ENCODE measurements at places on chromosomes 1 and 21.

DNA sequence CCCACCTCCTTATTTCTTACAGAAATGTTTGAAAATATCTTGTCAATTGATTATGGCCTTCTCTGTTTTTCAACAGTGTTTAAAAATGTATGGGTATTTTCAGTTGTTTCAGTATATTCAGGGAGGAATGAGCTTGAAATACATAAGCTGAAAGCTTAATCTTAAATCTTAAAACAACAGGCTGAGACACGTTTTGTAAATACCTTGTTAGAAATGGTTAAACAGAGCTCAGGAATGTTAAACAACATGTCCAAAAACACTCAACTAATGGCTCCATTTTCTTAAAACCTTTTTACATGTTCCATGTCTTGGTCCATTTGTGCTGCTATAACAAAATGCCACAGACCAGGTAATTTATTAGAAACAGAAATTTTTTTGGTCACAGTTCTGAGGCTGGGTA lies 953.8 kb upstream of the ADGRL2 start:
- no peak for DNase-seq

- DNase-seq, result no peak
Observed at GRCh38 chr1:44118682-44119081, at the start of gene KLF17. KLF17 (plus strand) TSS chr1:44118821; CDS start chr1:44118908, 87 bp downstream.

DNA sequence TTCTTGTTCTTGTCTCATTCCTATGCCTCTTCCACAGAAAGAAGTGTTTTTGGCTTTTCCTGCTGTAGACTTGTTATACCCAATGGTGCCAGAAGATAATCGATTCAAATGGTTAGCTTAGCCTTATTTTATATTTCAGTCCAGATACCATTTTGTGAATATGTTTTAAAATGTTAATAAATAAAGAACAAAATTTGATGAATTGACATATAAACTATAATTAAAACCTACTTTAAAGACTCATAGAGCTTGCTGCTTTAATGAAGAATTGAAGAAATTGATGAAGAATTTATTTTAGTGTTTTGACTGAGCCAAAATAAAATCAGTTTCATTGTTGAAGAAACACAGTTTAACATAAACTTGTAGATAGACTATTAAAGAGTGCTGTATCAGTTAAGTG lies 152.8 kb downstream of the MAGI3 start:
- no peak for DNase-seq

DNA sequence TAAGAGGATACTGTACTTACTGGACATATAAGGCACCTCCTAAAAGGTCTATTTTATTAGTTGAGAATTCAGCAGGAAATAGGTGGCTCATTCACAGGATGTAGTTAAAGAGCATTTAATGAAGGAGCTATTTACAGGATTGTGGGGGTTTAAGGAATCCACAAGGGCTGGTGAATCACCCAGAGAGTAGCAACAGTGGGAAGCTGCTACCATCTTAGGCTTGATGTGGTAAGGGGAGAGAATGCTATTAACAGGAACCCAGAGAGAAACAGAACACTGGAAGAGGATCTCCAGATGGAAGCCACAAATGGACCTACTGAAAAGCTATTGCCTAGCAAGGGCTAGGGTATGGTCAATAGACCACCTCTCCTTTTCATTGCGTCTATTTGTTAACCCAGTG lies 52.0 kb upstream of the COL11A1 start:
- DNase-seq, result no peak

DNA sequence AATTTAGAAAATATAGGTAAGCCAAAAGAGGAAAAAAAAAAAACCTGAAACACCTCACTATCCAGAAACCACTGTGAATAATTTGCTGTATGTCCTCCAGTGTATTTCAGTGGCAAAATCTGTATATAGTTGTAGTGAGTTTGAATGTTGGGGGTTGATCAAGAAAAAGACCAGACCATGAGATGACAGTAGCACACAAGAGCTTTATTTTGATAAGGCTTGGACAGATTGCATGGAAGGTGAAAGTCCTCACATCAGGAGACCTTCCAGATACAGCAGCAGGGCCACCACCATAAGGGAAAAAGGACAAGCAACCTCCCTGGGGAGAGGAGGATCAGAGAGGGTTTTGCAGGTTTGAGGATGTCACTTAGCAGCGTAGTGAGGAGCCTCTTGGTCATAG lies 16.2 kb upstream of the C1orf115 start:
- DNase-seq, result no peak

- no peak for DNase-seq
Observed at GRCh38 chr1:117678246-117678977, 72.6 kb downstream of the TENT5C start.

DNA sequence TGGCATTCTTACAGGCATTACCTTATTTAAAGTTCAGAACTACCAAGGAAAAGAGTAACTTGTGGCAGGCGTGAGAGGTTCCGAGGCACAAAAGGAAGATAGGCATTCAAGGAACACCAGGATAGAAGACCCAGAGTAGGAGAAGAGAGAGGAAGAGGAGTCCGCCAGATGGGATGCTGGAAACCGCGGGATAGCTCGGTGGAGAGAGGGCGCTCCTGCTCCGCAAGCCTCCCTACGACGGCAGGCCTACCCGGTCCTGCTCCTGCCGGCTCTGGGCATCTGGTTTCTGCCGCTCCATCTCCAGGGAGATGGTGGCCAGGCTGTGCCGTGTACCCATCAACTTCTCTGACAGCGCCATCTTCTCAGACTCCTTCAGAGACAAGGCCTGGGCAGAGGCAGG lies 5.4 kb upstream of the NBPF1 start:
- DNase-seq, result no peak

- peak; percentile 22 for DNase-seq
Observed at GRCh38 chr1:116415699-116416533, 42.9 kb downstream of the ATP1A1 start.

GRCh38 chr1:26166719-26167281 lies 2.0 kb downstream of the C1orf232 start:
- DNase-seq, result no peak

GRCh38 chr1:119859647-119860046 lies 36.7 kb downstream of the ADAM30 start:
- no peak for DNase-seq

- no peak for DNase-seq
Observed at GRCh38 chr1:6491081-6491449, 402 bp downstream of the PLEKHG5 start.

DNA sequence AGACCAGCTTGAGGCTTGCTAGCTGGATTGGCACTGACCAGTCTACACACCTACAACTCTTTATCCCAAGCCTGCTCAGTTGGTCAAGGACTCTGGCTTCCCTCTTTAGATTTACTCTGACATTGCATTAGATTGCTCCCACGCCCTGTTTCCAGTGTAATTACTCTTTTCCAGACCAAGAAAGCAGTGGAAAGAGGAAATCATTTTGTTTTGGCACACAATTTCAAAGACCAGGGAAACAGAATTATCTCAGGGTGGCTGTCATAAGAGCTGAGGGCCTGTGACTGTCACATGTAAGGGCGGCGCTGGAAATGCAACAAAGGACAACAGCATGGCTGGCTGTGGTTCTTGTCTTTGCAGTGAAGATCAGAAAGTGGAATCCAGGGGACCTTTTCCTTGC lies 302.7 kb downstream of the HHAT start:
- DNase-seq, result no peak

GRCh38 chr21:46413365-46413696 lies 45.4 kb upstream of the DIP2A start:
- DNase-seq, result no peak

- DNase-seq, result no peak
Observed at GRCh38 chr1:9626201-9626608, 25.3 kb upstream of the PIK3CD start.

- DNase-seq, result no peak
Observed at GRCh38 chr1:9996624-9997582, at the start of gene RBP7. RBP7 (plus strand) TSS chr1:9997228; CDS start chr1:9997259, 31 bp downstream.

GRCh38 chr1:147214325-147214724 lies 10.8 kb downstream of the FMO5 start:
- no peak for DNase-seq

GRCh38 chr21:33562389-33562788 lies 19.6 kb downstream of the SON start:
- no peak for DNase-seq

DNA sequence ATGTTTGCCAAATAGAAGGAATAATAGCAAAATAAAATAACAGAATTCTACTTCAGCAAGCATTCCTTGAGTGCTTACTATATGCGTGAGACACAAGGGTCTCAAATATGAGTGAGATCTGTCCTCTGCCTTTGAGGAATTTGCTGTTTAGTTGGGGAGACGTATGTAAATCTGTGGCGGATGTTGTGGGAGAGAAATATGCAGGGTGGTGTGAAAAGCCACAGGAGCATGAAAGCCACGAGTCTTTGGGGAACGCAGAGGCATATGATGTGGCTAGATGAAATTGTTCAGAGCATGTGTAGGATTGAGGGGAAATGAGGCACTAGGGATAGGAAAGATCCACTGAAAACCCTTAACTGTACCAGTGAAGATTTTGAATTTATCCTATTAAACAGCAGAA lies 244.4 kb downstream of the PBX1 start:
- DNase-seq, result no peak

GRCh38 chr1:234627009-234627950 lies 17.3 kb upstream of the IRF2BP2 start:
- DNase-seq, result no peak

DNA sequence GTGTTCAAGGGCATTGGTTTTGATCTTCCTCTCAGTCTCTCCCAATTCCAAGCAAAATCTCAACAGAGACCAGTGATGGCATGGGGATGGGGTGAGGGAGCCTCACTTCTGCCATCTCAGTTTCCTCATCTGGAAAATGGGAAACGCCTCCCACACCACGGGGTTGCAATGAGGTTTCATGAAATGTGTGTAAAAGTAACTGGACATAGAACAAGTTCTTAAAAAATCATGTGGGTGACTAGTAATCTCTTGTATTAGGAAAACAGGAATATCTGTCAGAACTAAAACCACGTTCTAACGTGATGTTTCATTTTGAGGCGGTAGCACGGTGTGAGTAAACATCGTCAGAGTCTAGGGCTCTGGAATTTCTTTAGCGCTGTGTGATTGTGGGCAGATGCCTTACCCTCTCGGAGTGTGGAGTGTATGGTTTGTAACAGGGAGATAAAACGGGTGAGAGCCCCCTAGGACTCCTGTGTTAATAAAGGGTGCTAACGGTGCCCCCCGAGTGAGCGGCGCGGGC lies 55.5 kb upstream of the DNAJC6 start:
- no peak for DNase-seq

DNA sequence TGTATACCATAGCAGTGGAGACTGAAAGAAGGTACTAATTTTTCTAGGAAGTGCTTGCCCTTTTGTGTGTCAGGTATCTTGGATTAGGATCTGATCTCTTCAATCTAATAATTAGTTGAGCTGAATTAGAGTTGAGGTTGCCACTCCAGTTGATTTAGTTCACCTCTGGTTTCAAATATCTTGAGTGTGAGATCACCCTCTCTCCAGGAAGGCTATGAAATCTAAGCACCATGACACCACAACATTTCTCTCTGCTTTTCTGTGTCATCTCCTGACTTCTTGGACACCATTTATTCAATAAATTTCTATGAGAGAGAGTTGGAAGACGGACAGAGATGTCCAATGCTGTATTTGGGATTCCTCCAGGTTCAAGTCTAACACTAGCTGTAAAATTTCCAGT lies 212.8 kb downstream of the DYRK1A start:
- DNase-seq, result no peak

DNA sequence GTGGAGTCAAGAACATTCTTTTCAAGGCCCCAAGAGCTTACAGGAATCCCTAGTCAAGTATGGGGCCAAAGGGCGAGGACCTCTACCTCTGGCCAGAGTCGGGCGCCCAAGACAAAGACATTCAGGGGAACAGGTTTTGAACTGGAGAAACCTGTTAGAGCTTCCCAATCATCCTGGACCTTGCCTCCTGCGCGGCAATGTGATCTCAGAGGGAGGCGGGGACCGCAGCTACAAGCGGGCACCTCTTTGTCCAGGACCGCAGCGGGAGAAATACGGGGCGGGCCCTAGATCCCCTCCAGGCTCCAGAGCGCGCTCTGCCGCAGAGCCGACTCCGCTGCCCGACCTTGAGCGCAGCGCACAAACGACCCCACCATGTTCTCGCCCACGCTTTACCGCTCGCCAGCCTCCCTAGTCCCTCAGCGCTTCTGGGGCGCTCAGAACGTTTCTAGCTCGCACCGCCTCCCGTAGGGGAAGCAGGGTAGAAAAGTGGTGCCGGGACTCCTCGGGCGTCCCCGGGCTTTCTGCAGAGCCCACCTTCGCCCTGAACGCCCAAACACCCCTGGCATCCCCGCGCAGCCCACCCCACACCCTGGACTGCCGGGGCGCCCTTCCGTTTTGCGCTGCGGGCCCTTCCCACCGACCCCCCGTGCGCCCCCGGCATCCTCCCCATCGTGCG lies 28.1 kb downstream of the RABIF start:
- no peak for DNase-seq

GRCh38 chr1:94119796-94120569 lies 965 bp downstream of the ABCA4 start:
- no peak for DNase-seq

- DNase-seq, result no peak
Observed at GRCh38 chr1:202981939-202982338, 14.9 kb upstream of the CYB5R1 start.

DNA sequence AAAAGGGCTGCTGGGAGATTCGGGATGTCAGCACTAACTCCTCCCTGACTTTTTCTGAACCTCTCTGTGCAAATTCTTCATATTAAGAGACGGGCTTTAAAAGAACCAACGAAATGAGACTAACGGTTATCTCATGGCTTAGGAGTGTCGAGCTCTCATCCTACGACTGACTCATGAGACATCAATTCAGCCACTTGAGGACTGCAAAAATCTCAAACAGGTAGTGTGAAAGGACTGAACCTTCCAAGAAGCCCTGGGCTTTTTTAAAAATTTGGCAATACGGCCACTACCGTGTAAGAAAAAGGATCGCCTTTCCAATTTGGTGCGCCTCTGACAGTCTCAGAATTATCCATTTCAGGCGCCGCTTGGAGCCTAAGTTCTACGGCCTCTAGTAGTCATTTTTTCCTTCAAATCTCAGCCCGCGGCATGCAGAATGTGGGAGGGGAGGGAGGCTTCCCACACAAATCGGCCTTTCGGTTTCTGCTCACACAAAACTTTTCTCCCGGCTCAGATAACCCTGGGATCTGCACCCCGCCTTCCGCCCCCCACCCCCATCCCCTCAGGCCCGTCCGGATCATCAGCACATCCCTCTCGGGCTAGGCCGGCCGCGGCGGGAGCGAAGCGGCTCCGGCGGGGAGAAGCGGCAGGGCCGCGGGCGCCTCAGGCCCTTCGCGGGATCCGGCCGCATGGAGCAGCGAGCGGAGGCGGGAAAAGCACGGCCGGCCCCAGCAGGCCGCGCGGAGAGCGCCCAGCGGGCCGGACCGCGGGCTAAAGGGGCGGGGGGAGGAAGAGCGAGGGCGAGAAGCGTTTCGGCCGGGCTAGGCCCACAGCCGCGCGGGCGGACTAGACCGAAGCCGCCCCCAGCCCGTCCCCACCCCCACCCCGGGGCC lies 618 bp downstream of the HNRNPR start:
- no peak for DNase-seq

DNA sequence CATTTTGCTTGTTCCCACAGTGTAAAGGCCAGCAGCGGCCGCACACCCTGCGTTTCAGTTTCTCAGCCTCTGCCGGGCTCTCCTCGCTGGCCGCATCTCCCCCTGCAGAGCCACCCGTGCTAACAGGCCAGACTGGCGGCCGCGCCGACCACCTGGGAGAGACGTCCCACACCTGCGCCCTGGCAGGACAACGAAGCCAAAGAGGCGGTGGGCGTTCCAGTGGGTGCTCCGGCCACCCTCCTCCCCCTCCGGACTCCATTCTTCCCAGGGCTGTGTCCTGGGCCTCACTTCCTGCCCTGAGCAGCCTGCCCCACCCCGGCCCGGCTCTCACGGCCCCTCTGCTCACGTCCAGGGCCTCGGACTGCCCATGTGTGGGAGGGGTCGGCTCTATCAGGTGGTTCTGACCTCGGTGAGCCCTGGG lies 31.9 kb upstream of the SLC19A1 start:
- DNase-seq, result no peak

Data from midbrain (tissue), 1 donor.